ENCODE measurements at places on chromosomes 11 and 22.

GRCh38 chr11:2194877-2195755 is 23.5 kb upstream of the TH start:
- peak; percentile 37 for DNase-seq

- no peak for DNase-seq
These were observed 92.5 kb upstream of the LMO1 start for GRCh38 chr11:8356216-8356615.

GRCh38 chr22:20857247-20857643 is 1.4 kb downstream of the PI4KA start:
- no peak for DNase-seq

- peak; percentile 11 for DNase-seq
These were observed 8.2 kb upstream of the PARVG start for GRCh38 chr22:44172370-44173108.

GRCh38 chr11:1933416-1934334 is 13.5 kb upstream of the MRPL23 start:
- no peak for DNase-seq

DNA sequence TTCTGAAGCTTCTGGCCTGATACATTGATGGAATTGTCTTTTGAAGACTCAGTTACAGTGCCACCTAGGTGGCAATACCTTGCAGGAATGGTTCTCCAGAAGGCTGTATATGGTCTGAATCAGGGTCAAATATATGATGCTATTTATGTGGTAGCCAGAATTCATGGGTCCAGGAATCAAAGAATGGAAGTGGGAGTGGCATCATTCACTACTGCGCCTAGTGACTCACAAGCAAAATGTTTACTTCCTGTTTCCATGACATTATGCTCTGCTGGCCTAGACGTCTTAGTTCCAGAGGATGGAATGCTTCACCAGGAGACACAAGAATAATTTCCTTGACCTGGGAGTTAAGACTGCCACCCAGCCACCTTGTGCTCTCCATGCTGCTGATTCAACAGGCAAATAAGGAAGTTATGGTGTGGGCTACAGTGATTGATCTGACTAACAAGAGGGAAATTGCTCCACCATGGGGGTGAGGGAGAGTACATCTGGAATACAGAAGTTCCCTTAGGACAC is 491.8 kb downstream of the ETS1 start:
- DNase-seq = peak; percentile 5

DNA sequence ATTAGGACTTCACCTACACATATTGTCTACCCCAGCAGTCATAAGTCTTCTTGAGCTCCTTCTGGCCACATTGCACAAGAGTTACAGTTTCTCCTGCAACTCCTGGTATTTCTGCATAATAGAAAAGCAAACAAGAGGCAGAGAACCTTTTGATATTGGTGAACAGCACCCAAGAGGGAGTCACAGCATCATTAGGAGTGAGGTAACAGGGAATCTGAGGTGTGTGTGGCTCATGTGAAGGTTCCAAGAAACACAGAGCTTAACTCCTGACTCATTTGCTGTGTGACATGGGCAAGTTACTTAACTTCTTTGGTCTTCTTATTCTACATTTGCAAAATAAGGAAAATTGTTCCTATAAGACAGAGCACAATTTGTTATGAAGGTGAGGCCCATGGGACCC is 374.6 kb downstream of the INSC start:
- no peak for DNase-seq

DNA sequence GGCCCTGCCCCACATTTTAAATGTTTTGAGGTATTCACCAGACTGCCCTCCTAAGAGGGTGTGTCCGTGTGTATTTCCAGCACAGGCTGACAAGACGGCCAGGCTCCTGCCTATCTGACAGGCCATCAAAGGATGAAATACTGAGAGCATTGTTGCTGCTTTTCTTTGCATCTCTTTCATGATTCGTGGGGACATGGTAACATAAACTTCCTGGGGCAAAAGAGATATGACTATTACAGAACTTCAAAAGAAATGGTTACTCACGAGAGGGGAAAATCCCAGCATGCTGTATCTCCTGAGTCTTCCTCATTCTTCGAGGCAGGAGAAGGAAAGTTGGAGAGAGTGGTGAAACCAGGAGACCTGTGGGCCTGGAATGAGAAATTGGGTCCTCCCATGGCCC is 10.3 kb upstream of the BIK start:
- DNase-seq = no peak

DNA sequence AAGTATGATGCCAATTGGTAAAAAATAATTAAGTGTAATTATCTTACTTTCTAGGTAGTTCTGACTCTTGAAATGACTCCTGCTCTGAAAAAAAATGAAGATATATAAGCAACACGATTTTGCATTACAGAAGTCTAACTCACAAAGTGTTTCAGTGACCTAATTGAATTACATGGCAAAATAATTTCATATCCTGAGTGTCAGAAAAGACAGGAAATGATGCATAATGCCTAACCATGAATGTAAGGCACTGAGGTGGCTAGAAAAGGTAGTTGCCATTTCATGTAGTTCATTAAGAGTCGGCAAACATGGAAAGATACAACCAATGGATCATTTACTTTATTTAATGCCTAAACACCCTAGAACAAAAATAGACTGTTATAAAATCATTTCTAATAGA is 113.5 kb downstream of the GUCY1A2 start:
- DNase-seq = no peak

DNA sequence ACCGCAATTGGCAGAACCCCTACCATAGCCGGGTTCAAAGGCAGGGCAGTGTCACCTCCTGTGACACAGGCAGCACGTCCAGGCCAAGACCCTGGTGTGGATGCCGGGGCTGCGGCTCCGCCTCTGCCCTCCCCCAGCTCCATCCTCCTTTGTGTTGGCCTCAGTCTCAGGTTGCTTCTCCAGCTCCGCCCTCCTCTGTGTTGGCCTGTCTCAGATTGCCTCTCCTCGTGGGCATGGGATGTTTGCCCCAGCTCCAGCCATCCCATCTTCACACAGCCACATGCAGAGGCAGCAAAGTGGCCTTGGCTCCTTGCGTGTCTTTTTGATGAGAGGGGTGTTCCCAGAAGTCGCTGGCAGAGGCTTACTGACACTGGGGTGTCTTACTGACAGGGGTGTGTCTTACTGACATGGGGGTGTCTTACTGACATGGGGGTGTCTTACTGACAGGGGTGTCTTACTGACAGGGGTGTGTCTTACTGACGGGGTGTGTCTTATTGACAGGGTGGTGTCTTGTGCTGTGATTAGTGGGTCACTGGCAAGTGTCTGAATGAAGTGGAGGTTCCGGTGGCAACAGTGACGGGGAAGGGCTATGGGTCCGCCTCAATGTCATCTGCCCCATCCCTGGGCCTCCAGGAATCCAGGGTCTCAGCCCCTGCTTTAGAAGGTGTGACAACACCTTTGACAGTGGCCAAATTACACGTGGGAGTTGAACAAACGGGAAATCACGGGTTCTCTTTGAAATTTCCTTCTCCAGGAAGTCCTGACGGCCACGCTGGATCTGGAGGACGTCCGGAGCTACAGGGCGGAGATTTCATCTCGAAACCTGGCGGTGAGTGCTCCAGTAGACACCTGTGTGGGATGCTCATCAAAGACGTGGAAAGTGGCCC is 24.9 kb downstream of the NADSYN1 start:
- DNase-seq = no peak

DNA sequence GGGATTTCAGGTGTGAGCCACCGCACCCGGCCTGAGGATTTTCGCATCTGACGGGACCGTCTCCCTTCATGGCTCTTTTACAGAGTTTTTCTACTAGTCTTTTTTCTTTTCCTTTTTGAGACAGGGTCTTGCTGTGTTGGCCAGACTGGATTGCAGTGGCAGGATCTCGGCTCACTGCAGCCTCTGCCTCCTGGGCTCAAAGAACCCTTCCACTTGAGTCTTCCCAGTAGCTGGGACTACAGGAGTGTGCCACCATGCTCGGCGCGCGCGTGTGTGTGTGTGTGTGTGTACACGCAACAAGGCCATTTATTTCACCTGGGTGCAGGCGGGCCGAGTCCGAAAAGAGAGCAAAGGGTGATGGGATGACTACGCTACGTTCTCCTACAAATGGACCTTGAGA is 10.9 kb downstream of the SERHL2 start:
- DNase-seq = no peak

DNA sequence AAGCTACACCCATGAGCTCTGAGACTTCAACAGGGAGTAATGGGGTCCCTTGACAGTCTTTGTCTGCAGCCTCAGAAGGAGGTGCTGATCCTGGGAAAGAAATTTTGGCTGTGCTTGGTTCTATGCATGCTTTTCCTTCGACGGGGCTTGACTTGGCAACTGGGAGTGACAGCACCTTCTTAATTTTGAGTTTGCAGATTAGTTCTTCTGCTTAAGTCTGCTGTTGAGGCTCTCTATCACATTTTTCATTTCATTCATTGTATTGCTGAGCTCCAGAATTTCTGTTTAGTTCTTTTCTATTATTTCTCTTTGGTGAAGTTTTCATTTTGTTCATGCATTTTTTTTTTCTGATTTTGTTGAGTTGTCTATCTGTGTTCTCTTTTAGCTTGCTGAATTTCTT is 125.6 kb downstream of the SNX19 start:
- no peak for DNase-seq

- DNase-seq = peak; percentile 35
These were observed 630 bp downstream of the UBASH3B start for GRCh38 chr11:122656073-122656630.

GRCh38 chr22:49420651-49421050 is 407.0 kb downstream of the BRD1 start:
- DNase-seq = no peak

DNA sequence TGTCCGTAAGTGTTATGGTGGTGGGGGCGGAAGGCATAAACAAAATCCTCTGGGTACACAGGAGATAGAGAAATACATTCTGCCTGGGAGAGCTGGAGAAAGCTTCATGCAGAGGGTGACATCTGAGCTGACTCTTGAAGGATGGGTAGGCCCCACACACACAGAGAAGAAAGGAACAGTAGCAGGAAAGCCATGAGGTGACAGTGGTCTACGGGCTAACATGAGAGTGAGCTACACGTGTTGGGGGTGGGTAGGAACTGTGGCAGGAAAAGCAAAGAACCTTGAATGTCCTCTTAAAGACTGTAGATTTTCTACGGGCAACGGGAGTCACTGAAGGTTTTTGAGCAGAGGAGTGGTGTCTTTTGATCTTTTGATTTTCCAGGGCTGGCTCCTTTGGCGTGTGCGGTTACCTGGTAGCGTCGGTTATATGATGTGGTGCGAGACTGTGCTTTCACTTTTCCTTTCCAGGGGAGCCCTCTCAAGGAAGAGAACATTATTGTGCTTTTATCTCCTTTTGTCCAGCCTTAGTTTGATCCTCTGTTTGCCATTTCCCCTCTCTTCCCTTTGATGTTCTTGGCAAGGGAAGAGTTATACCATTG is 39.7 kb downstream of the ADAMTS8 start:
- peak; percentile 14 for DNase-seq

GRCh38 chr22:45688600-45689080 is 17.0 kb downstream of the ATXN10 start:
- DNase-seq = no peak

GRCh38 chr11:72815110-72815618 is 953 bp downstream of the ATG16L2 start:
- DNase-seq = no peak

- peak; percentile 51 for DNase-seq
These were observed 10.3 kb downstream of the PRDM10 start for GRCh38 chr11:129992161-129992944.

- DNase-seq = no peak
These were observed 21.2 kb downstream of the GDPD5 start for GRCh38 chr11:75504501-75504900.

DNA sequence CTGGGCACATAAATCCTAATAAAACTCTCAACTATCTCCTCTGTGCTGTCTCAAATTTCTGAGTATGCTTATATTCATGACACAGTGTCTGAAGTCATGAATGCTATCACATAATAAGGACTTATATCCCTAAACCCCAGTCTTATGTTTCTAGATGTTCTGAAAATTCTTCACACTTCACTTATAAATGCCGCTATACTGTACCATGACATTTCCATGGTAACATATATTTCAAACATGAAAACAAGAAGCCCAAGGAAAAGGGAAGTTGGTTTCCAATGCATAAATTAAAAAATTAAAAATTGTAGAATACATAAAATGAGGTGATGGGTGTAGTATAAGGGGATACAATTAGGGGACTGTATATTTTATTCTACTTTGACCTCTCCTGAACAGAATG is 11.7 kb downstream of the GVQW3 start:
- DNase-seq = no peak

GRCh38 chr11:1873048-1873812 is 18.5 kb downstream of the PRR33 start:
- DNase-seq = no peak

- peak; percentile 11 for DNase-seq
These were observed 650 bp upstream of the CHID1 start for GRCh38 chr11:911031-911889.

DNA sequence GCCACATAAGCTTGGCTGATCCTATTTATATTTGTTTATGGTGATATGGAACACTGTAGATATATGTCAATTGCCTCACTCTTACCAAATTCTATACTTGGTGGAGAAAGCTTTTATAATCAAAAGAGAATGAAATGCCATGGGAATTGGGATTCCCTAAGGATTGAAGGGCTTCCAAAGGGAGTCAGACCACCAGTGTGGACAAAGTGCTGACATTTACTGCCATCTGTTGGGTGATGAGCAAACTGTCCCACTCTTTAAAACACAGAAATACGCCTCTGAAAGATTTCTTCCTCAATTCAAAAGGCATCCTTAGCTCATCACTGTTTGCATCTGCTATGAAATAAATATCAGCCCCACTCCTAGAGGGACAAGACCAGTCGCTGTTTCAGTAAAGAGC is 7.1 kb downstream of the SLC1A2 start:
- DNase-seq = no peak

DNA sequence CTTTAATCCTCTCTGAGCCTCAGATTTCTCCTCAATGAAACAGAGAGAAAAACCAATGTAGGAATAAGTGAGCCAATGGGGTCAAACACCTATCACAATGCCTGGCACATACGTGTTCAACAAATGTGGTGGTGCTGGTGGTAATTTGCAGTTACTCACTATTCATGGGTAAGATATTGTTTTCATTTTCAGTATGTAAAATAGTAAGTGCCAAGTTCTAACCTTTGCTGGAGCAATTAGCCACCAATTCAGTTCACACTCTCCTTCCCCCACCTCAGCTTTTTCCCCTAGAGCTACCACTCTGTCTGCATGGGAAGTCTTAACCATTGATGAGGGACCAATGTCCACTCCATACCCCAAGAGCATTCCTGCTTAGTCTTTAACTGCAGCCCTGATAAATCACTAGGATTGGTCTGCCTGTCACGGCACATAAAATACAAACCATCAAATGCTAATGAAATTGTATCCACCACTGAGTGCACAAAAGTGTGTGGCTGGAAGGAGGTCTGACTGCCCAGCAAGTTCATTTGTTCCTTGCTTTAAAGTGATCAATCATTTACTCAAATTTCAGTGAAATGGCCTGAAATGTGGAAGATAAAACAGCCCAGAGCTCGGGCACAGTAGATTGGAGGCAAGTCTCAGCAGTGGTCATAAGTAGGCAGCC is 187.4 kb upstream of the API5 start:
- DNase-seq = no peak

DNA sequence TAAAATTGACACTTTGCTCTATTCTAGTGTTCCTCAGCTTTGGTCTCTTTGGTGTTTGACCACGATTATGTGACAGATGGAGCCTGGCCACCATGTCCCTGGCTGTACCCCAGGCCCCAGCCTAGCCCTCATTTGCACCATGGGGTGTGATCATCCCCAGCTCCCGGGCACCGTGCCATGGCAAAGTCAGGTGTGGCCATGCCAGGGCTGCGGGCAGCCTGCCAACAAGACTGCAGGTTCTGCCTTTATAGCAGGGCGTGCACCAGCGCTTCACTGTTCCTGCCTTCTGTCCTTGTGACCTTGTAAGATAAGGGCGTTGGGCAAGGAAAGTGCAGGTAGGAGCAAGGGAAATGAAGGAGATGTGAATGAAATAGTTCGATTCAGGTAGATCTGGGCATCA is 22.4 kb upstream of the APOBEC3A start:
- no peak for DNase-seq
